ENCODE measurements at places on chromosomes 7 and 10. TPM values are rescaled to one million over a fixed set of nuclear protein-coding genes. Genes with fewer than 3 reads are reported as not detected.

CPN1 gene
- not detected for total RNA-seq

PHKG1 gene
- total RNA-seq: 2.1 TPM

GARS1 gene
- total RNA-seq: 59.7 TPM

GTF2IRD1 gene
- total RNA-seq: 31.3 TPM

HOXA9 gene
- 0.67 TPM for total RNA-seq

GPC2 gene
- not detected for total RNA-seq

NRG3 gene
- 1.8 TPM for total RNA-seq

YKT6 gene
- total RNA-seq: 56.2 TPM

CLDN4 gene
- total RNA-seq: 301 TPM

UNCX gene
- not detected for total RNA-seq
